A549 (cell line): ENCODE measurements at places on chromosomes 2 and 18.

DNA sequence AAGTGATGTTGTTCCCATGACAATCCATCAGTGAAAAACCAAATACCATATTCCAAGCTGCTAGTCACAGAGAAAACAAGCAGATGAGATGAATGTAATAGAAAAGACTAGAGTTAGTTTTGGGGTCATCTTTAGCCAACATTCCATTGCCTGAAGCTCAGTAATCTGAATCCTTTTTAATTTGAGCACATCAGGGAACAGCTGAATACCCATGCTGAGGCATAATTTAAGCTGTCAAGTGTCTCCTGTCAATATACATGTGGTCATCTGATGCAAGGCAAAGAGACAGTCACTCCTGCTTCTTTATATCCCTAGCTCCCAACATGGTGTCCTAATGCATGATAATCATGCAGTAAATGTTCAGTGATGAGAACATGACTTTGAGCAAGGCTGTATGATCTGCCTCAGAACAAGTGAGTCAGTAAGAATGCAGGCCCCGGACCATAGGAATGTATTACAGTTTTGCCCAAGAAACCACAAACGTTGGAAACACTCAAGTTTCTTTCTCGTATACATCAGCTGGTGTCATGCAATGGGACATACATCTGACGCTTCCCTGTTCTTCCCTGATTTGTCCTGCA lies 48.0 kb downstream of the CDK15 start:
- no peak for DNase-seq

- DNase-seq: no peak
Measured at GRCh38 chr18:36302676-36303075, 5.2 kb downstream of the FHOD3 start.

- DNase-seq: no peak
Measured at GRCh38 chr2:239297142-239298004, 103.4 kb downstream of the HDAC4 start.

DNA sequence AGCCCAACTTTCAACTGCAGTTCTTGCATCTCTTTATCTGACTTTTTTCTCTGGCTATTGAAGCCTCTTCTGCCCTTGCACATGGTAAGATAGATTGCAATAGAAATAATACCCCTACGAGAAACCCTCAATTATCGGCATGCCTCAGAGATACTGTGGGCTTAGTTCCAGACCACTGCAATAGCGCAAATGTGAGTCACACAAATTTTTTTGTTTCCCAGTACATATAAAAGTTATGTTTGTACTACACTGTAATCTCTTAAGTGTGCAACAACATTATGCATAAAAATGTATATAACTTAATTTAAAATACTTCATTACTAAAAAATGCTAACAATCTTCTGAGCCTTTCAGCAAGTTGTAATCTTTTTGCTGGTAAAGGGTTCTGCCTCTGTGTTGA lies 124.7 kb downstream of the PDE1A start:
- no peak for DNase-seq

DNA sequence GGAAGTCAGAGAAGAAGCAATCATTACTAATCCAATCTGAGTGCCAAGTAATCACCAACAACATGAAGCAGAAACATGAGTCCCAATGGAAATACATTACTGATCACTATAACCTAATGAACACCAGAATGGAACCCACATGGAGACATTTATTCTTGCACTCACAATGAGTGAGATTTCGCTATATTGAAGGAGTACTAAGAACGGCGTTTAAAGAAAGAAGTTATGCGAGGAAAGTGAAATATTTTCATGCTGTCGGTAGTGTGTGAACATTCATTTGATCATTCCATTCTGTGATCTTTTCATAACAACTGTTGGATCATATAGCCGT lies 181.1 kb downstream of the IRS1 start:
- no peak for DNase-seq

GRCh38 chr2:20122864-20123263 lies 71.4 kb upstream of the LAPTM4A start:
- no peak for DNase-seq
